ENCODE measurements at places on chromosomes 7 and 10.

DNA sequence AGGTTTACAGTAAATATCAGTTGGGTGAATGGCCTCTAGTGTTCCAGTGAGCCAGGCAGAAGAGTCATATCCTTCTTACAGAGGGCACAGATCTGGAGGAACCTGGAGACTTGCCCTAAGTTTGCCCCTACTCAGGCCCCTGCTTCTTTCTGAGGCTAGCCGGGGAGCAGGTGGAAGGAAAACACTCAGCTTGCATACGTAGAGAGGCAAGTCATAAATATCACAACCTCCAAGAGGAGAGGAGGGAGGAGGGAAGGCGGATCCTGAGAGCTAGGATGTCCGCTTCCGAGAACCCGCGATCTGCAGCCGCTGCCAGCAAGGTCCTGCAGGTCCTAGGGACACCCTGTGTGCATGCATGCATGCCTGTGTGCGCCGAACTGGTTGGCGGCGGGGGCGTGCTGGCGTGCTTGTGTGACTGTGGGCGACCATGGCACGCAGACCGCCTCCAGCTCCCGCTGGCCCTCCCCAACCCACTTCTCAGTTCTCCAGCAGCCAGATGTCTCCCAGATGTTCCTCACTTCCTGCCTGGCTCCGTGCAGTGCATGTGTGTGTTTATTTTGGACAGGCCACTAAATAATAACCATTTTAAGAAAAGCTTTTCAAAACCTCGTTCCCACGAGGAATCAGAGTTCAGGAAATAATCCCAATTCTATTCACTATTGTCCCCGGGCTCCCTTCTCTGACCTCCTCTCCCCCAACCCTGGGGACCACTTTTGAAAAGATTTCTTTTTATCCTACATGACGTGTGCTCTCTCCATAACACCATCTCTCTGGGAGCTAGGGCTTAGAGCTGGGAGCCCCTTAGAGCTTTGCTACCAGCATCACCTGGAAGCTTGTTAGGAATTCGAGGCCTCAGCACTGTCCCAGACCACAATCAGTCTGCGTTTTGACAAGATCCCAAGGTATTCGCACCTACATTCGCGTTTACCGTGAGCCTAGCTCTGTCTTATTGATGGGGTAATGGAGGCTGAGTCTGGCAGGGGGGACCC lies 32.4 kb downstream of the UNC5B start:
- DNase-seq = no peak

- no peak for DNase-seq
Measured at GRCh38 chr10:99279626-99280111, 44.0 kb upstream of the HPSE2 start.

DNA sequence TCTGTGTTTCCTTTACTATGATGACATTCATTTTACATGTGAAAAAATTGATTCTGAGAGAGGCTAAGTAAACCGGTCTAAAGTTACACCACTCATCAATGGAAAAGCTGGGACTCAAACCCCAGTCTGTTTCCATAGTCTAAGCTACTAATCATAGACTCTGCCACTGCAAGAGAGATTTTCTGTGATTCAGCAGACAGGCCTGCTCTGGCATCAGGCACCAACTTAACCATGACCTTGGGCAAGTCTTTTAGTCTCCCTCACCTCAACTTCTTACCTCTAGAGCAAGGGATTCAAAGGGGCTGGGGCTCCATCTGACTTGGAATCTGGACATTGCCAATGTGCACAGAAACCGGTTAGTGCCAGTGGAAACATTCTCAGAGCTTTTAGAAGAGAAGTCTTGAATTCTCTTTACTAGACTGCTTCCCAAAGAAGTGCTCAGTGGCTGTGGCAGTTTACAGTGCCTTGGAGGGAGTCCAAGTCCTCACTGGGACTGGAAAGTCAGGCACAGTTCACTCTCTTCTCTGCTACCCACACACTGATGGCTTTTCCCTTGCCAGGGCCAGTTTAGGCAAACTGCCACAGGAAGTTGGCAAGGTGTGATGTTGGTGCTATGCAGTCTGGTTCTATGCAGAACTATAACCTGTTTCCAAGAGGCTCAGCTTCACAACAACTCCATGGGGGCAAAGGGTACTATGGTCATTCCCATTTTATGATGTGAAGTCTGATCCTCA lies 4.5 kb upstream of the BLNK start:
- DNase-seq = no peak

DNA sequence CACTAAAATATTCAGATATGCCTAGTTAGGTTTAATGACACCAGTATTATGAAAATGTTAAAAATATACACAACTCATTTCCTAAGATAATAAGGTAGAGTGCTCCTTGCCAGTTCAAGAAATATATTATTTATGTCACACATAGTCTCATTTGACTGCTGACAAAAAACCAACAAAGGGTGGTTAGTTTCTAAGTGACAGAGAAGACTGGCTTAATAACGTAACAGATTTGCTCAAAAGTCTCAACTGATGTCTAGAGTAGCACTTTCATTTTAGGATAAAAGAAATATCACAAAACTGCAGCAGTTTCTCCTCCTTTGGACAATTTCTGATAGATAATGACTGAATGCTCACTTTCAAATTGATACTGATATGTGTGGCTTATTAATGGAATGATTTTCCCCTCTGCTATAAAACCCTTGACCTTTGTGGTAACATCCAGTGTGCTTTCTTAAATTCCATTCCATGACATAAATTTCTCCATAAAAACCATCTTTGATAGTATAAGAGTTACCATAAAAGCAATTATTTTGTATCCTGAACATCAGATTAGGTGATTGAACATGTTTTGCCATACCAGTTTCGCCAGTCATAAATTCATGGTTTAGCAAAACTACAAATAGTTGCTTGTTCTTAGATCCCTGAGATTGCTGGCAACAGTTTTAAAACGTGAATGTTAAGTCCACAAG lies 94.2 kb downstream of the NRBF2 start:
- no peak for DNase-seq

- DNase-seq = no peak
Measured at GRCh38 chr10:79982861-79983260, 34.0 kb upstream of the SFTPD start.

GRCh38 chr10:31099094-31099493 lies 67.4 kb upstream of the ZNF438 start:
- DNase-seq = no peak

- DNase-seq = no peak
Measured at GRCh38 chr7:41882745-41883420, 180.0 kb upstream of the INHBA start.

GRCh38 chr10:6542999-6543430 lies 37.1 kb downstream of the PRKCQ start:
- DNase-seq = no peak

- no peak for DNase-seq
Measured at GRCh38 chr7:55476852-55477780, 95.2 kb downstream of the VOPP1 start.

- no peak for DNase-seq
Measured at GRCh38 chr10:43340619-43341018, 30.8 kb upstream of the FXYD4 start.

GRCh38 chr10:60480865-60481563 lies 91.3 kb upstream of the ANK3 start:
- no peak for DNase-seq

GRCh38 chr7:123787220-123788007 lies 38.6 kb upstream of the WASL start:
- no peak for DNase-seq

GRCh38 chr10:126135177-126135576 lies 238.8 kb downstream of the FANK1 start:
- no peak for DNase-seq

DNA sequence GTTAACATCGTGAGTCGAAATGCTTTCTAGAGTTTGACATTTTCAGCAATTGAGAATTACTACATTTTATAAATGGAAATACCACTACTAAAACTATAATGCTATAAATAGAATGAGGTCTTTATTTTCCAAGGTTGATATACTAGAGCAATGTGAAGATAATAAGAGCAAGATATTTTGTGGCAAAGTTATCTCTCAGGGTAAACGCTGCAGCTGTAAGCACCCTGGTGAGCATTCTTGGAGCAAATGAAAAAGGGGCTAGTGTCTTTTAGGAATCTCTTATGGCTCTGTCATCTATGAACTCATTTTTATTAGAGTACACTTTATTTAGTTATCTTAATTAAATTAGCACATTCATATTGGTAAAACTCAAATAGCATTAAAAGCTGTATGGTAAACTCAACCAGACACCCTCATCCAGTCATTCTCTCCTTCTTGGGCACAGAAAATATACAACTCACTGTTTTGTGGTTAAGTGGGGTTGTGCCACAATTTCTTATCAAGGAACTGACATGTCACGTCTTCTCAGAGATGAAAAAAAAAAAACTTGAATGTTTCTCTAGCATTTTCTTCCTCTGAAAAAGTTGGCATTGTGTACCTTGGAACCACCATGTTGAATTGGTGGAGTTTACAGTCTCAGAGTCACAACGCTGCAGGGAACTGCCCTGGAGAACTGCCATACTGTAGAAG lies 289.5 kb upstream of the PFKP start:
- DNase-seq = no peak

DNA sequence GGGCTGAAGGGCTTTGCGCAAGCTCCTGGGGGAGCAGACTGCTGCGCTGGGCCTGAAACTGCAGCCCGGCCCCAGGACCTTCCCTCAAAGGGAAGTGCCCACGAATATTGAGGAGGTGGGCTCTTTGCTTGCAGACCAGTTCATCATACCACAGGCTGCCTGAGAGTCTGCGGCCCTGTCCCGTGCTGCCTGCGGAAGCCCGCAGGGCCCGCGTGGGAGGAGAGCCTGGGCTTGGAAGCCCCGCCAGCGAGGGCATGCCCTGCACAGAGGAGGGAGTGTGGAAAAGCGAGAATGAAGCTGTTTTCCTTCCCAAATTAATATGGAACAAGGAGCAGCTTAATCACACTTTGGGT lies 83.6 kb upstream of the MKI67 start:
- no peak for DNase-seq

DNA sequence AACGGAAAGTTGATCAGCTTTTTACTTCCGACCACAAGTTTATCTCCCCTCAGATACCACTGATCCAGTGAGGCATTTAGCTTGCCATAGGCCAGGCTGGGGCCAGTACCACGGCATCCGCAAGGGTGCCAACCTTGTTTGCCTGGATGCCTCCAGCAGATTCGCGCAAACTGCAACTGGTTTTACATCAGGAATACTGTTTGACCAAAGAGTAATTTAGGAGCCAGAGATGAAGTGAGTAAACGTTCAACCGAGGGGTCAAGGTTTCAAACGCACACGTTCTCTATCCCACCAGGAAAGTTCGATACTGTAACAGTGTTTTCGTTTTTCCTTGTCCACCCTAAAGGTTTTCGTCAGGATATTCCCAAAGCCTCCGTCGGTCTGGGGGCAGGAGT lies 266 bp upstream of the MDFIC start:
- no peak for DNase-seq

DNA sequence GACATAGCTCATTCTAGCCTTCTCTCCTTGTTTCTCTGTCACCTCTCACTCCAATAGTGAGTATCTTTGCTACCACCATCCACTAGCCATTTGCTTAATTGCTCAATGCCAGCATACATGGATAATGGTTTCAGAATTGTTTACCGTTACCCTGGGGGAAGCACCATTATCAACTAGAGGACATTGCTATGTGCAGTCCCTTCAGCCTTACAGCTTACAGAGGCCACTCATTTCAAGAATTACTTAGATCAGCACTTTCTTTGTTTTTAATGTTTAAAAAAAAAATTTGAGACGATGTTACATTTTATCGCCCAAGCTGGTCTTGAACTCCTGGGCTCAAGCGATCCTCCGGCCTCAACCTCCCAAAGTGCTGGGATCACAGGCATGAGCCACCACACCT lies 14.8 kb upstream of the ORAI2 start:
- no peak for DNase-seq

- DNase-seq = no peak
Measured at GRCh38 chr7:111951052-111951451, 255.1 kb downstream of the DOCK4 start.

- no peak for DNase-seq
Measured at GRCh38 chr7:1512781-1513656, 8.8 kb upstream of the INTS1 start.

DNA sequence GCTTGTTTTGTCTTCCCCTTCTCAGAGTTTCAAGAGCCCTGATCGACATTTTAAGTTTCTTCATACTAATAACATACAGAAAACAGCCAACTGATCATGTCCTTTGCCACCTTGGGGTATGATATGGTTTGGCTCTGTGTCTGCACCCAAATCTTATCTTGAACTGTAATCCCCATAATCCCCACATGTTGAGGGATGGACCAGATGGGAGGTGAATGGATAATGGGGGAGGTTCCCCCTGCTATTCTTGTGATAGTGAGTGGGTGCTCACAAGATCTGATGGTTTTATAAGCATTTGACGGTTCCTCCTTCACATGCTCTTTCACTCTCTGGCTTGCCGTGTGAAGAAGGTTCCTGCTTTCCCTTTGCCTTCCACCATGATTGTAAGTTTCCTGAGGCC lies 190.3 kb downstream of the CHCHD3 start:
- no peak for DNase-seq

DNA sequence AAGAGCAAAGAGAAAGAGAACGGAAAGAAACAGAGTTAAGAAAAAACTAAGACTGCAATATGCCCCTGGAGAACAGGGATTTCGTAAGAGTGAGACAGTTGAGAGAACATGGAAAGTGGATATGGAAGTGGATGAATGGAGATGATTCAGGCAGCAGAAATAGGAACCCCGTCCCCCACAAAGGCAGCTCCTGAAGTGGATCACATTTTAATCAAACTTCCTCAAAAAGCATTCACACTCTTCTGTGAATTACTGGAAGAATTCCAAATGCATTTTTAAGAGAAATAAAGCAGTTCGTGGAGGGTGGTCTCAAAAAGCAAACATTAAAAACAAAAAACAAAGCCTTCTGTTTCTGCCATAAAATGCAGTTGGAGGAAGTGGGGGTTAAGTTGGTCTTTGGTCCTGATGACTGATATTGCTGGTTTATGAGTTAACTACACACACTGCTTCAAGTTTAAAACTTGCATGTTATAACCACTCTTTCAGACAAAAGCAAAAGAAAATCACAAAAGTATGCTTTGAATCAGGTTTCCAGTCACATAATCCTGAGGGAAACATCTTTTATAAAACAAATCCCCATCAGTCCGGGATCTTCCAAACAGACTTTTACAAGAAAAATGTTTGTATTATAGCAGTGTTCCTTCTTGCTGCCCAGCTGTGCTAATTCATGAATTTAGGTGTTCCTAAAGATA lies 214.3 kb downstream of the FANK1 start:
- DNase-seq = no peak

GRCh38 chr10:63083904-63084689 lies 49.0 kb upstream of the NRBF2 start:
- DNase-seq = no peak

DNA sequence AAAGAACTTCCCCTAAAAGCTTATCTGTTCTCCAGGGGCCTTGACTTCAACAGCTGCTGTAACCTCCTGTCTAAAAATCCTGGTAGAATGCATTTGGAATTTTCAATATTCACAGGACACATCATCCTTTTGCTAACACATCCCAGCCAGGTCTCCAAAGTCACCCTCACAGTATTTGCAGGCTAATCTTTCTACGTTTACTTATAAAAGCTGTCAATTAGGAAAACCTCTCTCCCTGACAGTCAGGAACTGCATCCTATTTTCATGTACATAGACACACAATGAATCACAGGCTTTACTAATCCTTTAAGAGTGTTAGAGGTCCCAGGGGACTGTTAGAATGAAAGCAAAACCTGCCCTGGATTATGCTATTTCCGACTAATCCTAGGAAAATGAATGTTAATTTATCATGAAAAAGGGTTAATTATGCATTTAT lies 102.2 kb downstream of the GFRA1 start:
- no peak for DNase-seq

- DNase-seq = no peak
Measured at GRCh38 chr7:142812437-142813215, 41.9 kb downstream of the PRSS2 start.
